Renal pelvis (tissue), 12 donors: ENCODE measurements at places on chromosomes 2 and 18. TPM values are rescaled to one million over a fixed set of nuclear protein-coding genes. Genes with fewer than 3 reads are reported as not detected.

- no peak for DNase-seq
Measured at GRCh38 chr2:187155476-187155875, 292.6 kb downstream of the CALCRL start.

The COBLL1 gene
- polyA plus RNA-seq = 119 TPM

DNA sequence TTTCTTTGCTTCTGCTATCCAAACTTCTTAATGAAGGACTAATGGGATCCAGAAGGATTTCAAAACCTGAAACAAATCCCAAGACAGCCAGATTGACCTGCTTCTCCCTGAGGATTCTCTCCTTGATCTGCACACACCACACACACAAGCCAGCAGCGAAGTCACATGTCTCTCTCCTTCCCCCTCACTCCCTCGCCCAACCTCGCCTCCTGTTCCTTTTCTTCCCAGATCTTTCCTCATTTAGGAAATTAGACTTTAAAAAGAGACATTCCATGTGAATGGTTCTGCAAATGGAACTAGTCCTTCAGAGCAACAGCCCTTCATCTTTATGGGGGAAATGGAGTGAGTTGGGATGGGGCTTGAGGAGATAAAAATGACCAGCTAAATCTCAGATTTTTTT lies 639.1 kb upstream of the SETBP1 start:
- DNase-seq = no peak

DNA sequence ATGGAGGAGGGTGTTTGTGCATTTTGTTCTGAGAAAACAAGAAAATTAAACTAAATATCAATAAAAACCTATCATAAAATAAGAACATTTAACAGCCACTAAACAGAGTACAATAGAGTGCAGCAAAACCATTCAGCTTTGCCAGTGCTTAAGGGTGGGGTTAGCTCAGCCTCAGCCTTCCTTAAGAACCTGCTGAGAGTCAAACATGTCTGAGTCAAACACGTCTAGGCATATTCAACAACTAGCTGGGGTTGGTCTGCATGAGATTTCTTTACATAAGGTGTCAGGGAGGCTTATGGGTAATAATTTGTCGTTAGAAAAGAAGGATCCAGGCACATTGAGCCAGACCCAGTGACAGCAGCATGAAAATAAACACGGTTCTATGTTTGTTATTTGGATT lies 298.2 kb downstream of the SP3 start:
- DNase-seq = no peak

- DNase-seq = no peak
Measured at GRCh38 chr2:172467382-172467781, 40.0 kb downstream of the ITGA6 start.

GRCh38 chr2:113755835-113756354 lies 547 bp downstream of the SLC35F5 start:
- peak; percentile 41 for DNase-seq

DNA sequence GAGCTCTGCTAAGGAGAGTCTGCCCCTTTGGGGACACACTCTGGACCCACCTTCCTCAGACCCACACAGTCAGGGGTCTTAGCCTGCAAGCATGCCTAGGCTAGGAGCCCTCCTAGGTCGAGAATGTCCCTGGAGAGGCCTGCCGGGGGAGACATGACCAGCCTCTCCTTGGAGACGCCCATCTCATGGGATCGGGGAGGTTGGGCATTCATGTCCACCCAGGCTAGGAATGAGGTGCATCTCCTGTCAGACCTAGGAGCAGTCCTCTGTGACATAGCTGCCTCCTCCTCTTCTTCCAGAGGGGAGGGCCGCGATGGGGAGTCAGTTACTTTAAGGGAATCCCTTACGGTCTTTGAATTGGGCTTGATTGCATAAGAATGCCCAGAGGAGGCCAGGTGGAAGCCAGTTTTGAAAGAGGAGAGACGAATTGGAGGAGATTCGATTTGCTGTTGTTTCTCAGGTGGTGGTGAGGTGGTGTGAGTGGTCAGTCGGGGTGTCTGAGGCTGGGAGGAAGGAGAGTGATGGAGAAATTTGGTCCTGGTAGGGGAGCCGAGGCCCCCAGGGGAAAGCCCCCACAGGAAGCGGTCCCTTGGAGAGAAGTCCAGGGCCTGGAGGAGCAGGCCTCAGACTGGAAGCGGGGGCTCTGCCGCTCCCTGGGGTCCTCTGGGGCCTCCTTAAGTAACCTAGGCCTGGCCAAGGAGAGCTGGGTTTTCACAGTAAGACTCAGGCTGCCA lies 241.3 kb downstream of the DYSF start:
- no peak for DNase-seq

DNA sequence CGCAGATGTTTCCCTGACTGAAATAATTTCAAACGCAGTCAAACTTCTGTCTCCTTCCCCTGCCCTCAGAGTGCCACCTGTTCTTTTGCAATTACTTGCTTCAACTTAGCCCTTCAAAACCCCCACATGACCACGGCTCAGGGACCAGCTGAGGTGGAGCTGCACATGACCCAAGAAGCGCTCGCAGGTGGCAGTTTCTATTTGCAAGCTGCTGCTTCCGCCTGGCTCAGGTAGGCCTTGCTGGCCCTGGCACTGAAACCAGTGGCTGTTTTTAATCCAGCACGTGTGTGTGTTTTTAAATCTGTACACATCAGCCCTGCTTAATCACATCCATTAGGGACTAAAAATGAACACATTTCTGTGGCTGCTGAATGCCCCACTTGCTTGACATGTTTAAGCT lies 95.3 kb downstream of the CCDC93 start:
- no peak for DNase-seq
